WTC11 (cell line): ENCODE measurements at places on chromosomes 2 and 18.

GRCh38 chr2:232237464-232237863 is 141.1 kb upstream of the ALPP start:
- no peak for DNase-seq

DNA sequence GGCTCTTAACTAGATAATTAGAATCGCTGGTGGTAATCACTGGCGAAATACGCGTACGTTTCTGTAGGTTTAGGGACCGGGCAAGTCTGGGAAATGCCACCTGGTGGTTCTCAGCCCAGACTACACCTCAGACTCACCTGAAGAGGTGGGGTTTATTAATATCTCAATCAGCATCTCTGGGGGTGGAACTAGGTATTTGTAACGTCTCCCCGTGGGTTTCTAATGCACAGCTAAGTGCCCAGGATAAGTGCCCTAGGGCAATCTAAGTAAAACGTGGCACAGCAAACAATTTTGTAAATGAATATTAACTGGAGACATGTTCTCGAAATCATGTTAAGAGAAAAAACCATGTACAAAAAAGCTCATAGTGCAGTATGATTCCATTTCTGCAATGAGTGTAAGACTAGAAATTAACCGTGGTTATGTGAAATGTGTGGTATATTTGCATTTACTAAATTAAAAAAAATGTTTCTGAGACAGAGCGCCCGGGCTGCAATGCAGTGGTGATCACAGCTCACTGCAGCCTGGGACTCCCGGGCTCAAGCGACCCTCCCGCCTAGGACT is 760 bp upstream of the CNOT11 start:
- peak; percentile 46 for DNase-seq

GRCh38 chr18:11982981-11983380 is 1.7 kb downstream of the IMPA2 start:
- no peak for DNase-seq

GRCh38 chr2:195388028-195388427 is 269.0 kb upstream of the SLC39A10 start:
- DNase-seq, result no peak

GRCh38 chr2:189050165-189050712 is 76.1 kb downstream of the COL3A1 start:
- no peak for DNase-seq

- DNase-seq, result no peak
These were observed 145.3 kb upstream of the SMAD7 start for GRCh38 chr18:49096021-49096420.

GRCh38 chr18:58201733-58202730 is 158.0 kb downstream of the NEDD4L start:
- no peak for DNase-seq

- DNase-seq, result peak; percentile 29
These were observed 204.6 kb upstream of the TNP1 start for GRCh38 chr2:217064234-217065011.

GRCh38 chr2:225771701-225772100 is 372.2 kb downstream of the NYAP2 start:
- no peak for DNase-seq

- DNase-seq, result no peak
These were observed 128.6 kb upstream of the WDR75 start for GRCh38 chr2:189312643-189313042.

GRCh38 chr18:23943104-23943503 is 71.5 kb upstream of the TTC39C start:
- no peak for DNase-seq

DNA sequence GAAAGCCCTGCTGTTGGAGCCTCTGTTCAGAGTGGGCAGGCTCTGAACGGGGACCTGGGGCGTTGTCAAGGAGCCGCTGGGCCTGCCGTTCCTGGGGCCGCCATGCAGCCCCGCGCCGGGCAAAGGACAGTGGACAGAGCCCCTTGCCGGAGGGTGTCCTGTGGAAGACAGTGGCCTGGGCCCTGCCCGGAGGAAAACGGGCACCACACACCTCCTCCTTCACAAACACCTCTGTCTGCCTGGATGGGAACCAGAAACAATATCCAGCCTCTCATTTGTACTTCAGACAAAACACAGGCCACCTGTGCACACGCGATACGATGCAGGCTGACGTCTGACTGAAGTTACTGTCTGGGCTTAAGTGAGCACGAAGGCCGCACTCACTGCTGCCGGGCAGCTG is 233.7 kb downstream of the TWIST2 start:
- no peak for DNase-seq

GRCh38 chr2:98314251-98314650 is 32.0 kb upstream of the CNGA3 start:
- no peak for DNase-seq
